H9 (cell line): ENCODE measurements at places on chromosomes 6 and 20. TPM values are rescaled to one million over a fixed set of nuclear protein-coding genes. Genes with fewer than 3 reads are reported as not detected.

PCIF1 gene
- 26.6 and 26.8 TPM in 2 replicates for total RNA-seq

ACTL10 gene
- total RNA-seq: 0.46 and 0.55 TPM in 2 replicates

FBXO9 gene
- 62.5 and 68.4 TPM in 2 replicates for total RNA-seq

HLA-DOA gene
- total RNA-seq: 15.3 and 15.6 TPM in 2 replicates

C20orf202 gene
- 0.13 TPM in 1 of 2 replicates, not detected in the other for total RNA-seq

SCGN gene
- not detected in 2 replicates for total RNA-seq

CYP39A1 gene
- 0.50 and 0.59 TPM in 2 replicates for total RNA-seq

POPDC3 gene
- total RNA-seq: 5.7 and 6.0 TPM in 2 replicates

FHL5 gene
- total RNA-seq: not detected in 2 replicates

SEL1L2 gene
- total RNA-seq: not detected in 2 replicates

UBE2C gene
- total RNA-seq: 254 and 268 TPM in 2 replicates

PAX1 gene
- total RNA-seq: not detected in 2 replicates

CLDN20 gene
- not detected in 2 replicates for total RNA-seq

HLA-DQA1 gene
- 0.68 and 1.7 TPM in 2 replicates for total RNA-seq

DPPA5 gene
- 1.2 TPM in 2 replicates for total RNA-seq

DNA sequence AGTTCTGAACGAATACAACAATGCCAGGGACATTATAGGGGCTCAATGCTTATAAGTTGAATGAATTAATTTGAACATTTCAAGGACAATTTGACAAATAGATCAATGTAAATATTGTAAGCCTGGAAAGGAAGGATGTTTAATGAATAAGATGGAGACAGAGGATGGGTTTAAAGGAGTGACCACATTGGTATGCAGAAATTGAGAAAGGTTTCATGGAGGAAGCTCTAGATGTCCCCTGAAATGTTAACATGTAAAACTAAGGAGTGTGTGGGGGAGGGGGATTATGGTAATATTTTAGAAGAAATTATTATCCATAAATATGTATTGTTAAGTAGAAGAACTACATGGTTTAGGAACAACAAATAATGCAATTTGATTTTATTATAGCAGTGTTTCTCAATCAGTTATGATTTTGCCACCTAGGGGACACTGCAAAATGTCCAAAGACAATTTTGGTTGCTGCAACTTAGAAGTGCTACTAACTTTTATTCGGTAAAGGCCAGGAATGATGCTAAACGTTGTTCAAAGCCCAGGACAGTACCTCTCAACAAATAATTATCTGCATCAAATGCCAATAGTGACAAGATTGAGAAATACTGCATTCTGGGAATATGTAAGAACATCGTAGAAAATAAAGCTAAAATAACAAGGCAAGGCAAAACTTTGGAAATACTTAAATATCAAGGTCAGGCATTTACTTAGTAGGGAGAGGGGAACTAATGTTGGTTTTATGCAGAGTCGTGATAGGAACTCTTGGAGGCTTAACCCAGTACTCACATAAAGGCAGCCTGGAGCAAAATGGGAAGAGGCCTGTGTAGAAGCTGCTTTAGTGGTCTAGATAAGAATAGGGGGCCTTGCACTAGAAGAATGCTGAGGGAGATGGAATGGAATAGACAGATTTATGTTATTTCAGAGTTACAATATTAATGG, 686.9 kb upstream of the CITED2 start:
- H3K36me3 ChIP-seq: no peaks in the 10 kb centered on the region; the same call in 1 of the 2 replicates
- DNase-seq: no peak
- no peak overlapping the region for H3K27ac ChIP-seq
- no peak overlapping the region for H3K4me3 ChIP-seq
- no peaks in the 10 kb centered on the region; the same call in 1 of the 2 replicates for H3K4me1 ChIP-seq

DNA sequence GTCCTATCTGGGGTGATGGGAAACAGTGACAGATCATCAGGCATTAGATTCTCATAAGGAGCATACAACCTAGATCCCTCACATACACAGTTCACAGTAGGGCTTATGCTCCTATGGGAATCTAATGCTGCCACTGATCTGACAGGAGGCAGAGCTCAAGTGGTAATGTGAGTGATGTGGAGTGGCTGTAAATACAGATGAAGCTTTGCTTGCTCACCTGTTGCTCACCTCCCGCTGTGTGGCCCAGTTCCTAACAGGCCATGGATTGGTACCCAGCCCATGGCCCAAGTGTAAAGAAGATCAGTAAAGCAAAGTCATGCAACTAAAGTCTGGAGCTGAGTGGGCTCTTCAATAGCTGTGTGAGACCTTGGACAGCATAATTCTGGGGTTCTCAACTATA, 65.9 kb downstream of the PKIB start:
- peaks cover 9% of the 10 kb centered on the region for H3K36me3 ChIP-seq
- H3K4me1 ChIP-seq: no peaks in the 10 kb centered on the region
- no peak overlapping the region for H3K27ac ChIP-seq

- H3K27me3 ChIP-seq: no peaks in the 10 kb centered on the region
- peaks cover 3% of the 10 kb centered on the region; the same call in 1 of the 2 replicates for H3K36me3 ChIP-seq
- no peak overlapping the region for H3K4me3 ChIP-seq
- no peak overlapping the region for H3K27ac ChIP-seq
- peaks cover under 1% of the 10 kb centered on the region; the same call in 1 of the 2 replicates for H3K4me1 ChIP-seq
Measured at GRCh38 chr6:20564269-20564668, 30.0 kb downstream of the CDKAL1 start.

DNA sequence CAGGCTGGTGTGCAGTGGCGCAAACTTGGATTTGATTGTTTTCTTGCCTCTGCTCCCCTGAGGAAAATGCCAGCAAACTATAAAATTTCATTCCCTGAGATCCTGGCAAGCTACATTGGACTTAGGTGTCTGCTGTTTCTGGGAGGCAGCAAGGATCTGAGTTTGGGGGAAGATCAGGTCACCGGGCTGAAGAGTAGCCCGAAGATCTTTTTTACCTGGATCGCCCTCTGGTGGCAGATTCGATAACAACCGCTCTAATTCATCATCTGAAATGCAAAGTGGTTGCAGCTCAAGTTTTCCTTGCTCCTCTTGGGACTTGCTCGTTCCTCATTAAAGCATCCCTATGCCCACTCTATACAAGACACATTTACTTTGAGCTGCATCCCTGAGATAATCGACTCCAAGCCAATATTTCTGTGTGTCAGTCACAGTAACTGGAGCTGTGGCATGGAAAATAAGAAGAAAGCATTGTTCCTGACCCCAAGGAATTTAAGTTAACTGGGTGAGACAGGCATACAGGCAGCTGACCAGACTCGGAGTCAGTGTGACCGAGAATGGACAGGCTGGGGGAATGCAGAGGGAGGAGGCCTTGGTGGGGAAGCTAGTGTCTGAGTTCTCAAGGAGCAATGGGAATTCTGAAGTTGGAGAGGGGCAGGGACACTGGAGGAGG, 131.8 kb upstream of the PROKR2 start:
- DNase-seq: peak; percentile 77
- H3K36me3 ChIP-seq: peaks cover 6% of the 10 kb centered on the region
- no peak overlapping the region for H3K4me3 ChIP-seq

GRCh38 chr6:169161572-169162167, 92.0 kb downstream of the THBS2 start:
- H3K27me3 ChIP-seq: no peaks in the 10 kb centered on the region
- H3K4me3 ChIP-seq: no peak overlapping the region
- H3K4me1 ChIP-seq: peaks cover 3% of the 10 kb centered on the region; the same call in 1 of the 2 replicates
- DNase-seq: no peak
- H3K36me3 ChIP-seq: no peaks in the 10 kb centered on the region; the same call in 2 of the 3 replicates
- H3K27ac ChIP-seq: no peak overlapping the region

DNA sequence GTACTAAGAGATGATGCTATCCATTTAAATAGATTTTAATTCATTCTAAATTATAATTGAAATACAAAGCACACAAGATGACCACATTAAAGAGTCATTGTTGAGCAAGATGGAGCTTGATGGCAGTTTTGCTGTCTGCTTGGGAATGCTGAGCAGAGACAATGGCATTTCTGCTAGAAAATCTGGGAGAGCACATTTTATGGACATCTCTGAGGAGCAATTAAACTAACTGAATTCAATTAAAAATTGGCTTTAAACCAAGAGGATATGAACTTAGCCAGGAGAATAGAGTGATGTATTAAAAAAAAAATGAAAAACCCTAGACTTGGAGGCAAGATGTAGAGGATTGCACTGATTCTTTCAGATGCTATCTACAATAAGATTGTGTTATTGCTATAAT, 19.1 kb upstream of the ADGRB3 start:
- no peaks in the 10 kb centered on the region for H3K36me3 ChIP-seq
- H3K4me1 ChIP-seq: no peaks in the 10 kb centered on the region
- no peak overlapping the region for H3K27ac ChIP-seq
- DNase-seq: no peak

- H3K4me1 ChIP-seq: no peaks in the 10 kb centered on the region; the same call in 1 of the 2 replicates
- no peak within 1 kb of the TSS for H3K27ac ChIP-seq
- no peak within 1 kb of the TSS; the same call in 2 of the 3 replicates for H3K4me3 ChIP-seq
- no peaks in the 10 kb centered on the region for H3K27me3 ChIP-seq
- peak; percentile 36 for DNase-seq
Measured at GRCh38 chr20:23826541-23827021, at the start of gene CST2. Gene CST2 (minus strand): TSS chr20:23826729. CDS start chr20:23826660, 69 bp downstream.

- no peak overlapping the region for H3K4me3 ChIP-seq
- peaks cover 13% of the 10 kb centered on the region; the same call in 1 of the 2 replicates for H3K4me1 ChIP-seq
- DNase-seq: peak; percentile 65
Measured at GRCh38 chr20:24634855-24635254, 165.4 kb downstream of the SYNDIG1 start.

DNA sequence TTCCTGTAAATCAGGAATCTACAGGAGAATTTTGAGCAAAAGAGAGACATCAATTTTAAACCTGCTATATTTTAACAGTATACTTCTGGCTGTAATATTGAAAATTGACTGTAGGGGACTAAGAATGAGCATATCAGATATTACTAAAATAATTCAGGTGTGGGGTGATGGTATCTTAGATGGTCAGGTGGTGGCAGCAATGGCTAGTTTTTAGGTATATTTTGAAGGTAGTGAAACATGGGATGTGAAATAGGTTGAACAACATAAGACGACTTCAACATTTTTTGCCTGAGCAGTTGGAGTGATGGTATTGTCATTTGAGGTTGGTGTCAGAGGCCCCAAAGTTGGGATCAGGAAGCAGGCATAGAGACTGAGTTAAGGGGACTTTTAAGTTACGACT, 32.1 kb downstream of the FAM83B start:
- no peak overlapping the region for H3K27ac ChIP-seq
- H3K27me3 ChIP-seq: no peaks in the 10 kb centered on the region
- H3K4me1 ChIP-seq: no peaks in the 10 kb centered on the region
- no peak for DNase-seq
- H3K36me3 ChIP-seq: no peaks in the 10 kb centered on the region

DNA sequence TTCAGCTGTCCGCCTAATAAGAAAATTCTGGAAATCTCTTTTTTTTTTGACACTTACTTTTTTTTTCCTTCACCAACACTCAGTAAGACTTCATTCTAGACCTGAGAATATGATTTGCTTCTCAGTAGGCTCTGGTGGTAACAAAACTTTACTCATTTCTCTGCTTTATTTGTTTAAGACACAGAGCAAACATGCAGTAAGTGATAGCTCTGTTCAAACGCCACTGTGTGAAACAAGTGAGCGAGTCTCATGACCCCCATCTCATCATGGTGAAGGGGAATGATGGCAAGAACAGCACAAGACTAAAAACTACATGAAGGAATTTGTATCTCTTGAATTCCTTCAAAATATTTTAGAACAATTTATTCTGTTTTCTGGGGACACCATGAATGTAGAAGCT, 541.6 kb upstream of the POU3F2 start:
- no peak for DNase-seq
- no peaks in the 10 kb centered on the region for H3K27me3 ChIP-seq
- H3K27ac ChIP-seq: no peak overlapping the region
- no peak overlapping the region for H3K4me3 ChIP-seq

DNA sequence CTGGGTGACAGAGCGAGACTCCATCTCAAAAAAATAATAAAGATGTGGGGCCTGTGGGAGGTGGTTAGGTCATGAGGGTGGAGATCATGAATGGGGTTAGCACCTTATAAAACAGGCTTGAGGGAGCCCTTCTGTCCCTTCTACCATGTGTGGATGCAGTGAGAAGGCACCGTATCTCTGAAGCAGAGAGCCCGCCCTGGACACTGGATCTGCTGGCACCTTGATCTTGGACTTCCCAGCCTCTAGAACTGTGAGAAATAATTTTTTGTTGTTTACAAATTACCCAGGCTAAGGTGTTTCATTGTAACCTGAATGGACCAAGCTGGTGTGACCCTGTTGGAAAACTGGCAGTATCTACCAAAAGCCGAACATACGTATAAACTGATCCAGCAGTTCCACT, 15.7 kb upstream of the PANK2 start:
- DNase-seq: no peak
- H3K27ac ChIP-seq: no peak overlapping the region
- no peak overlapping the region for H3K4me3 ChIP-seq
- H3K4me1 ChIP-seq: no peaks in the 10 kb centered on the region; the same call in 1 of the 2 replicates
- H3K27me3 ChIP-seq: no peaks in the 10 kb centered on the region

- no peaks in the 10 kb centered on the region for H3K27me3 ChIP-seq
- no peaks in the 10 kb centered on the region for H3K36me3 ChIP-seq
- H3K27ac ChIP-seq: no peak overlapping the region
- DNase-seq: no peak
- no peaks in the 10 kb centered on the region for H3K4me1 ChIP-seq
- no peak overlapping the region for H3K4me3 ChIP-seq
Measured at GRCh38 chr6:151701911-151702562, 105.4 kb upstream of the ESR1 start.

GRCh38 chr6:95545686-95546085, 31.6 kb upstream of the MANEA start:
- no peaks in the 10 kb centered on the region for H3K36me3 ChIP-seq
- H3K27ac ChIP-seq: no peak overlapping the region
- H3K27me3 ChIP-seq: no peaks in the 10 kb centered on the region
- H3K4me3 ChIP-seq: no peak overlapping the region
- no peaks in the 10 kb centered on the region; the same call in 1 of the 2 replicates for H3K4me1 ChIP-seq

GRCh38 chr6:61935242-61935846, 350.7 kb downstream of the KHDRBS2 start:
- H3K4me1 ChIP-seq: no peaks in the 10 kb centered on the region
- no peak for DNase-seq
- H3K36me3 ChIP-seq: no peaks in the 10 kb centered on the region
- no peak overlapping the region for H3K27ac ChIP-seq
- no peaks in the 10 kb centered on the region for H3K27me3 ChIP-seq

DNA sequence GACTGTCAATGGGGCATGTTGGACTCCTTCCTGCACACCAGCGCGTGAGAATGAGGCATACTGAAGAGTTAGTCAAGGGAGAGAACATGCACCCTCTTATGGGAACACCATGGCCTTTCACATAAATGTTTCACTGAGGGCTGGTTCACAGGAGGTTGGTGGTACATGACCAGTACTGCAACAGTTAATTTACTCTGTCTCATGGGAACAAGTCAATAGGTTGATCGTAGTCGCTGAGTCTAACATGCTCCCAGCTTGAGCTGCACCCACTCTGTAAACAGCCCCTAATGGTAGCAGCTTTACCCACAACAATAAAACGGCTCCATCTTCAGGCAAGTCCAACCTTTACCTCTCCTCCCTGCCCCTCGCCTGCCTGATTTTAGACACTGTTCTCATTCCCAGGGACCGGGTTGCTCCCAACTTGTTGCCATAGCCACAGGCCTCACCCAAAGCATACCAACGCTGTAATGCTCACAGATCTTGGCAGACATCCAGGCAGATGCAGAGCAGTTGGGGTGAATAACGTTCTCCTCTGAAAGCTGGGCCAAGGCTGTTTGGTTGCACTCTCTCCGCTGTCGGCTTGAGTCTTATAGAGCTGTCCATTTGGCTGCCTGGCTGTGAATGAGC, 111.3 kb downstream of the LY86 start:
- H3K4me1 ChIP-seq: peaks cover 9% of the 10 kb centered on the region; the same call in 1 of the 2 replicates
- H3K27me3 ChIP-seq: 0 out of 2 replicates have a peak, but pooled peaks cover 2% of the 10 kb centered on the region
- no peak overlapping the region for H3K27ac ChIP-seq
- no peak overlapping the region for H3K4me3 ChIP-seq

GRCh38 chr6:100269189-100269588, 195.5 kb downstream of the SIM1 start:
- H3K27me3 ChIP-seq: no peaks in the 10 kb centered on the region
- H3K4me3 ChIP-seq: no peak overlapping the region
- no peak for DNase-seq
